ENCODE measurements at places on chromosomes 12 and 14. TPM values are rescaled to one million over a fixed set of nuclear protein-coding genes. Genes with fewer than 3 reads are reported as not detected.

The KRT7 gene
- 335 TPM for total RNA-seq

The CLEC4A gene
- 1.6 TPM for total RNA-seq

The FAM234B gene
- total RNA-seq: 6.6 TPM

The MUCL1 gene
- not detected for total RNA-seq

The SLC24A4 gene
- total RNA-seq: 1.8 TPM

The SMCO2 gene
- total RNA-seq: not detected

The NINJ2 gene
- total RNA-seq: 1.7 TPM

The HOTAIR gene
- not detected for total RNA-seq

The EFS gene
- total RNA-seq: 10.8 TPM

The EID3 gene
- total RNA-seq: 3.9 TPM

The CFAP54 gene
- 0.86 TPM for total RNA-seq

The TGFB3 gene
- 57.9 TPM for total RNA-seq

The VTI1B gene
- 108 TPM for total RNA-seq

The FOXG1 gene
- total RNA-seq: not detected

The FAM181A gene
- not detected for total RNA-seq

The PTPRO gene
- total RNA-seq: 1.9 TPM

The WNT5B gene
- 7.3 TPM for total RNA-seq

The GNB3 gene
- total RNA-seq: 3.3 TPM

The PSMA3 gene
- total RNA-seq: 91.2 TPM

The HCAR2 gene
- not detected for total RNA-seq

The SLC5A8 gene
- 0.06 TPM for total RNA-seq

The PITPNM2 gene
- total RNA-seq: 12.8 TPM

The CNPY2 gene
- total RNA-seq: 140 TPM

The CAPZA3 gene
- 0.20 TPM for total RNA-seq

The KCNMB4 gene
- 3.1 TPM for total RNA-seq

The ASCL1 gene
- not detected for total RNA-seq

The MEG3 gene
- 132 TPM for total RNA-seq

The BICDL1 gene
- 26.7 TPM for total RNA-seq

The KRT2 gene
- total RNA-seq: not detected

The BBS10 gene
- 8.5 TPM for total RNA-seq

The NOC4L gene
- 14.1 TPM for total RNA-seq

The RIMBP2 gene
- total RNA-seq: 1.3 TPM
